CD4-positive, alpha-beta T cell treated with Interleukin-1 beta for 1 hour (primary cell): ENCODE measurements at places on chromosomes 16 and 17.

DNA sequence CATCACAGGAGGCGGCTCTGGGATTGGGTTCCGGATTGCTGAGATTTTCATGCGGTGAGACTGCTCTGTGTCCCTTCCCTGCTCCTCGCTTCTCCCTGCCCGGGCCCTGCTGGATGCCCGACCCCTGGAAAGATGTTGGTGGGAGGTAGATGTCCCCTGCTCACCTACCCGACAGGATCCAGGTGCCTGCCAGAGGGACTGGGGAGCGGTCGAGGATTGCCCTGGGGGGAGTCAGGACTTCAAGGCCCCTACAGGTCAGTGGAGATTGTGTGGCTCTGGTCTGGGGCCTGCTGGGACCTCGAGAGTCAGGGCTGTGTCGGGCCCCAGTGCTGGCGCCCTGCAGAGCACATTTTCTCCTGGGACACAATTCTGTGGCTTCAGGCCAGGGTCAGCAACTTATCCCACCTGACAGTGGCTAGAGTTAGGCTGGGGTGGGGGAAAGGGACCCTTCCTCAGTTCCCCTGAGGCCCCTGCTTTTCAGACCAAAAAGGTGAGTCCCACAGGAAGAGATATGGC lies 3.3 kb downstream of the DECR2 start:
- no peak for DNase-seq

DNA sequence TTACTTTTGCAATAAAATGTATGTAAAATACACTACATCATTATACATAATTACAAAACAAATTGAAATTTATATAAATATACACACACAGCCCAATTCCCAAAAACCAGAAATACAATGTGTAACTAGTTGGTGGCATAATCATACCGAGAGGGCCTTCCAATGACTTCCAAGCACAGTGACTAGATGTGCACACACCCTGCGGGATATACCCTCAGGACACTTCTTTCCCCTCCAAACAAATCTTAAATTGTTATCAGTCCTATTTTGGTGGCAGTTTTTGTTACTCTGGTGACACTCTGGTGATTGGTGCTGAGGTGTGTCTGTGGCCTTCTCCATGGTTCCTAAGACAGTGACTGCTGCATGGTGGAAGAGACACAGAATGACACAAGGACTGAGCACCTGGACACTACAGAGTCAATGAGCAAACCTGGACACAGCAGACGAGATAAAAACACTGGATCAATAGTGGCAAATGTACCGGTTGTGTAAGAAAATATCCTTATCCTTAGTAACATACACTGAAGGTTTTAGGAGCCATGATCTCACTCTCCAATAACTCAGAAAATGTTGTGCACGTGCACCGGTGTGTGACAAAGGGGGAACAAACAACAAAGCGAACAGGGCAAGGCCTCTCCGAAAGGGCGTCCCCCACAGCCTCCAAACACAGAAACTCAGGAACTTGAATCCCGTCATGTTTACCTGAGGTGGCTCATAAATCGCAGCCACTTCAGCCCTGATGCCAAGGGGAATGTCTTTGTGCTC lies 32.9 kb downstream of the NPLOC4 start:
- DNase-seq: no peak

DNA sequence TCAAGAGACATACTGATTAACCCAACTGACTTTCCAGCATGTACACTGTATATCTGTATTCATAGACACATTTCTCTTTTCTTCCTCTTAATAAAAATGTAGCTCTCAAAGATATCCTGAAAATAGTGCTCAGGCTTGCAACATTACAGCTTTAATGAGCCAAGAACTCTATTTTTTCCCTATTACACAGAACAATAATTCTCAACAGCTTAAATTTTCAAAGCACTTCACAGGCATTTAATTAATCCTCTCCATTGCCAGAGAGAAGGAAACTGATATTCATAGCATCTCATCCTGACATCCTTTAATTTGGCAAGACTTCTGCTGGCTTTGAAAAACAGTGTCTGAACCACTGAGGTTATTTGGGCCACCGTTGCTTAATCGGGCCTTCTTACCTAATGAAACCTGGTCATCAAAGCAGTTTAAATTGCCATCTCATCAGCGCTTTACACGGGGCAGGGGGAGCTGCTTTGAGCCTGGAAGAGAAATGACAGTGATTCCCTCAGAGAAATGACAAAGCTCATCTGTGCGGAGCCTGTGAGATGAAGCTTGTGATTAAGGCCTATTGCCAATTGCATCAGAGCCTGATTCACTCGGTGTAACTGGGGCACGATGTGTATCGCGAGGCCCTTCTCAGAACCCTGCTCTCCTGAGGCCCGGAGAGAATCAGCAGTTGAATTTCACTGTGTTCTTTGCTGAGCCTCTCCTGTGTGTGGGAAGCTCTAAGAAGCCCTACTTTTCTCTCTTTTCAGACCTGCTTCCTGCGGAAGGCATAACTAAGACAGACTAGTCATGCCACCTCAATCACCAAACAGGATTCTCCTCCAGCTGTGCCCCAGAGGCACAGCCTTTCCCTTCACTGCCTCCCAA lies 8.5 kb upstream of the SIAH1 start:
- no peak for DNase-seq

DNA sequence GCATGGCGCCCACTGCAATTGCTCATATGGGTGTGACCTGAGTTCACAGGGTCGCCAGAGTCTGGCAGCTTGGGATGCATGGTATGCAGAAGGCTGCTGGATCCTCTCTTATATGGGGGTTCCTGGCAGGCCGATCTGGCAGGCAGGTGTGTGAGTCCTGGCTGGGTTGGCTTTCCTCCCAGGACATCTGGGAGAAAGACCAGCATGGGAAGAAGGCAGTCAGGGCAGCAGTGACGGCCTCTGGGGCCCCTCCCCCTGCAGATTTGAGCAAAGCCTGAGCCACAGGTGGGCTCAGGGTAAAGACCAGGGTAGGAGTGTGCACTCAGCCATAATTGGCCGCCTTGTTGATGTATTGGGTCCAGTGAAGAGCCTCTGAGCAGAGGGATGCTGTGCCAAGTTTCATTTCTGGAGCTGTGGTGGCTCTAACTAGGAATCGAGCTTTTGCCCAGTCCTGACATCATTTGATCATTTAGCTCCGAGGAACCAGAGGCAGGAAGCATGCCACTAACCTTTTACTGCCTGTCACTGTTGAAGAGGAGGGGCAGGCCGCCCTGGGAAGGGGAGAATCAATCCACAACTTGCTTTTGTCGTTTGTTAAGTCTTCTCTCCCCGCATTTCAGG lies 174.3 kb downstream of the CCDC182 start:
- DNase-seq: no peak

DNA sequence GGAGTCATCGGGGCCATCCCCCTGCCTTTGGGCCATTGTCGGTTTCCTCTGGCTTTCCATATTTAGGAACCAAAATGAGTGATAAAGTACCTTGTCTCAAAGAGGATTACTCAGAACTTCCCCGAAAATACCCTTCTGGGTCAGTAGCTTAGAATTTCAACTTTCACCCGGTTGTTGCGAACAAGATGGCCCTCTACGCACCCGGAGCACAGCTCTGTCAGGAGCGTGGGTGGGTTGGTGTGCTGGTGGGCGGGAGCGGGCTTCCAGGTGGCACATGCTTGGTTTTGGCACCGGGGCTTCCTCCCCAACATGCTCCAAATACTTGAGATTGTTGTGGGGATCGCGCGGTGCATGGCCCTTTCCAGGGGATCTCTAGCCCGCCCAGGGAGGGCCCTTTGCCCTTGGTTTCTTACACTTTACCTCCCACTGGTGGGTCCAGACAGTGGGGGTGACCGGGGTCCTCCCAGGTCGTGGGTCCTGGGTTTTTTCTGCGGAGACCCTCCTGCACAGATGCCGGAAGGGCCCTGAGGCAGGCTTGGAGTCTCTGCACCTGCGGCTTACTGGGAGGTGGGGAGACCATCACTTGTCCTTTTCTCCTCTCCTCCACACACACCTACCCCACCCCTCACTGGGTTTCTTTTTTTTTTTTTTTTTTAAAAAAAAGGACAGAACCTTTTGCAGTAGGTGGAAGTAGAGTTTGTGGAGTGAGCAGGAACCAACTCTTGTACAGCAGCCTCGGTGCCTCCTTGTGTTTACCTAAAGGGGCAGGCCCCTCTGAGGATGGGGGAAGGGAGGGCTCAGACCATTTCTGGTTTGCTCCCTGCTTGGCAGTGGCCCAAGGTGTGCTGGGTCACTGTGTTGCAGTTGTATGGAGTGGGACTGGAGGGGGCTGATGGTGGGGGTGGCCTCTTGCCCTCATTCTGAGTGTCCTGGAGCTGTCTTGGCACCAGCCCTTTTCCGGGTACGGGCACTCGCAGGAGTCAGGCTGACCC lies 142.1 kb downstream of the SEC14L1 start:
- no peak for DNase-seq

DNA sequence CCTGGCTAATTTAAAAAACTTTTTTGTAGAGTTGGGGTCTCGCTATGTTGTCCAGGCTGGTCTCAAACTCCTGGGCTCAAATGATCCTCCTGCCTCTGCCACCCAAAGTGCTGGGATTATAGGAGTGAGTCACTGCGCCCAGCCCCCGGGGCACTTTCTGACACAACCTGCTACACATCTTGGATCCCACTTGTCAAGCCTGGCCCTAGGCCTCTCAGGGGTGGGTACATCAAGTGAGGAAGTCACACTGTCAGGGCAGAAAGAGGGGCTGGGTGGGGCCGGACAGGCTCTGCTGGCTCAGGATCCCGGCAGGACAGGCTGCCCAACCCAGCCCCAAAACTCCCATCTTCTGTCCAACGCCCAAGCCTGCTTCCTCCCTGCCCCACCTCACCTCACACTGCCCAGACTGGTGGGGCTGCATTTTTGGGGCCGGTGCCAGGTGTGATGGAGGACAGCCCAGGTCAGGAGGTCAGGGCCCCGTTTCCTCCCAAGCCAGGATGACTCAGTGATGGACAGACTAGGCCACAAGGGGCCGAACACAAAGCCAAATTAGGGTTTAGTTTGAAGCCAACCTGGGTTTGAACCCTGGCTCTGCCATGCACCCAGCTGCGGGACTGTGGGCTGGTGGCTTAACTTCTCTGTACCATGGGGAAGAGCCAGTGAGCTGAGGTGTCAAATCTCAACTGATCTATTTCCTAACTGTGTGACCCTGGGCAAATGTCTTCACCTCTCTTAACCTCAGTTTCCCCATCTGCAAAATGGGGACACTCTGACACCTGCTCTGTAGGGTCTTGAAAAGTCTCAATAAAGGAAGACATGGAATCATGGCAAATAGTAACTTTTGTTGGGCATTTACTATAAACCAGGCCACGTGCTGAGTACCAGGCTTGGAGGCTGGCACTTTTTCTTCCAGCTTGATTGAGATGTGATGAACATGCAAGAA lies 8.9 kb upstream of the PPL start:
- DNase-seq: no peak

DNA sequence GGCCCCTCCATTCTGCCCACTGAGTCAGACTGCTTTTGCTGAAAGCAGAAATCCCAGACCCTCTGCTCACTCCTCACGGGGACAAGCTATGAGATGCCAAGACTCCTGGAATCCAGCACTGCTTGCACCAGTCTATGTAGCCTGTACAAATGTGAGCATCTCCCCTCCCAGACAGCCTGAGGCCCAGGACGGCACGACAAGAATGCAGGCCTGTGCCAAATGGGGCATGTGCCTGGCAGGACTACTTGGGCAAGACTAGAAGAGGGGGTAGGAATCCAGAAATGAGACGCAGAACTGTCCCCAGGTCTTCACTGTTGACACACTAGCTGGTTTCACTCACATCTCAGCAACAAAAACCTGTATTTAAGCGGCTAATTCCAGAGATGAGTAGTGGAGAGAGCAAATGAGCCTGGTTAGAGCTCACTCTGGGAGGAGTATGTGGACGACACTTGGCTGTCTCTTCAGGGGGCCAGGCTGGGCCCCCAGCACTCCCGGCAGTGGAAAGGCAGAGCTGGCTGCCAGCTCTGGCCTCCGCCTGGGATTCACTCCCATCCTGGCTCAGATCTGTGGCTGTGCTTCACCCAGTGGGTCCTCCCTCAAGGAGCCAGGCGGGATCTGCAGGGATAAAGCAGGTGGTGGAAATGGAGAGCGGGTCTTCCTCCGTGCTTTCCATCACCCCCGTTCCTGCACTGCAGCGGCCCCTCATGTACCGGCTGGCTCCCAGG lies 2.9 kb upstream of the MYO1C start:
- DNase-seq: no peak

- DNase-seq: no peak
These were observed 19.8 kb downstream of the SMTNL2 start for GRCh38 chr17:4604111-4604644.

DNA sequence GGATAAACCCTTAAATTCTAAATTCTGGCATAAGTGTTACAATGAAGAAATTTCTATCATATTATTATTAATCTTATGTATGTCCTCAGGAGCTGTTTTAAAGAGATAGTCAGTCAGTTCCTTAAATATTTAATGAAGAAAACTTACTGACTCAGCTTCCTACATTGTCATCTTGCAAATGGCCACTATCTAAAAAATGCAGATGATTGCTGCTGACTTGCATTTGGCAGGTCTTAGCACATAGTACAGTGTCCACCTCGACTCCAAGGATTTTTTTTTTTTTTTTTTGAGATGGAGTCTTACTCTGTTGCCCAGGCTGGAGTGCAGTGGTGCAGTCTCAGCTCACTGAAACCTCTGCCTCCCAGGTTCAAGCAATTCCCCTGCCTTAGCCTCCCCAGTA lies 55.1 kb upstream of the CORO6 start:
- DNase-seq: no peak

- no peak for DNase-seq
These were observed 80.8 kb upstream of the RNU2-1 start for GRCh38 chr17:43314611-43315011.

GRCh38 chr16:85911251-85911930 lies 12.4 kb downstream of the IRF8 start:
- no peak for DNase-seq

DNA sequence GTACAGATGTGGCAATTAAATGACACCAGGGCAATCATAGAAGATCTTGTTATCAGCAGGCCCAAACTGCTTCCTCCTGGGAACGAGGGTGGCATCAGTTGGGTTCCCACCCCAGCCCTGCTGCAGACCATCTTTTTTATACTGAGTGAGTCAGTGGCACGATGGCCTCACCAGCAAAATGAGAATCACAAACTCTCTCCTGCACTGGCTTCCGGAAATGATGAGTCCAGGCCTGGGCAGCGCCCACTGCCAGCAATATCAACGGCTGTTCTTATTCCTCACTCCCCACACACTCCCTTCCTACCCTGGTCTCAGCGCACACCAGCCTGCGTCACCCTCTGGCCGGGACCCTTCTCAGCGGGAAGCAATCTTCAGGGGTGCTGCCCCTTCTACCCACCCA lies 340.3 kb downstream of the FOXL1 start:
- DNase-seq: no peak

GRCh38 chr16:55830658-55831294 lies 2.1 kb downstream of the CES1 start:
- DNase-seq: no peak

DNA sequence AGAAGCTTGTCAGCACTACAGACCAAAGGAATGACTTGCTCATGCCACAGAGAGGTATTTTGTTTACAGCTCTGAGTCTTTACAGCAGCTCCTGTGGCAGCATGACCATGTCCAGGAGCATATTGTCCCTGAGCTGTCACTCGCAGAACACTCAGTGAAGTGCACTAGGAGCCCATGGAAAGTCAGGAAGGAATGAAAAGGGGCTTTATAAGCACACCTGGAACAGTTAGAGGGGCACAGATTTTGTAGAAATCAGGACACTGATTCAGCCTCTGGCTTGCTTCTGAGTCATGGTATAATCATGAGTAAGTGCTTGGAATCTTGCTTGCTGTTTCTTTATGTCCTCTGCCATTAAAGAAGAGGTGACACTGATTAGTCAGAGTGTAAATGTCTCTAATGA lies 41.0 kb downstream of the TADA2A start:
- no peak for DNase-seq
